ENCODE measurements at places on chromosomes 12 and 14.

DNA sequence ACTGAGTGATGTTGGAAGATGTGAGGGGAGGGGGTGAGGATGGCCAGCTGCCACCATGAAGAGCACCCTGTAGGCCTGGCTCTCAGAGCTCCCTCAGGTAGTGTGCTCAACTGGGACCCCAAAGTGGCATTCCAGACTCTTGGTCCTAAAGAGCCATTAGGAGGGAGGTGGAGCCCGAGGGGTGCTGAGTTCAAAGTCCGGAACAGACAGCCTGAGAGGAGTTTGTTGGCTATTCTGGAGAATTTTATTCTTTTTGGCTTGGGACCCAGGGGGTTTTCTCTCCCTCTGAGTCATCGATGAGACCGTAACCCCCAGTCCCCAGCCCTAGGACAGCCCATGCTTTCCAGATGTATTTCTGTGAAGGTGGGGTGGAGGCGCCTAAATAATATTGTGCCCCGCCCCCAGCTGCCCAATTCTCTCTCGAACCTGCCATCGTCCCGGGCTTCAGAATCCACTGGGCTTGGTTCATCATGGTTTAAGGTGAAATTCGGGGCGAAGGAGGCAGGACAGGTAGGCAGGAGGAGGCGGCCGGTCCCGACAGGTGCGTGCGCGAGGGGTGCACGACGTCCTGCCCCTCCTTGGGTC is 690 bp upstream of the RBP5 start:
- DNase-seq, result no peak

DNA sequence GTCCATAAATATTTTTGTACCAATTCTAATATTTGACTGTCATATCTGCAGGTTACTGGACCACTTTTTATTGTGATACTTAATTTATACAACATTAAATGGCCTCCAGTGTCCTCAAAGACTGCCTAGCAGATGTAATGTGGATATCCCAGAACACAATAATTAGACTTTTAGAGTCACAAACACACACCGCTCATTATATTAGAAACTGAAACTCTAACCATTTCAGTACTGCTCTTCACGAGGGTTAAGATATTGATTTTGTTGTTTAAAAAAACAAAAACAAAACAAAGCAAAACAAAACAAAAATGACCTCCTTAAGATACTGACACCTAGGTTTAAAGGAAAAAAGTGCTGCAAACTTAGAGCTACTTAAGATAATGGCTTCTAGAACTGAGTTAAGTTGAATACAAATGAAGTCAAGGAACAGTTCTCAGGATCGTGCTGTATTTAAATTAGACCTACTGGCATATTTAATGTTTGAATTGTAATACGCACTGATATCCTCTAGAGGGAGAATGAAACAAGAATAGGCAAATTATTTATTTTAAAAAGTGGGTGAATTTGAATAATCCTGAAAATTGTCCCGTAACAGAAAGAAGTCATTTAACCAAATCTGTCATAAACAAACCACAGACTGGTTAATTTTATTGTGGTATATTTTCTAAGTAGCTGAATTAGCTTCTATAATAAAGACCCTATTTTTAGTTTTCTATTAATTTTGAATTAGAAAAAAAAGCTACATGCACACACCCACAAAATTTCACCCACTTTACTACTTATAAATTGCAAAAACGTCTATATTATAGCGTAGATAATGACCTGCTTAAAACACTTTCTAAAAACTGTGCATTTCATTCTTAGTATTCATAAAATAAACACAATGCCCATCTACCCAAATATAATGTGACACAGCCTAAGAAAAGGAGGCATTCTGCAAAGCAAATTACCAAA is 395.2 kb upstream of the DCN start:
- peak; percentile 45 for DNase-seq

DNA sequence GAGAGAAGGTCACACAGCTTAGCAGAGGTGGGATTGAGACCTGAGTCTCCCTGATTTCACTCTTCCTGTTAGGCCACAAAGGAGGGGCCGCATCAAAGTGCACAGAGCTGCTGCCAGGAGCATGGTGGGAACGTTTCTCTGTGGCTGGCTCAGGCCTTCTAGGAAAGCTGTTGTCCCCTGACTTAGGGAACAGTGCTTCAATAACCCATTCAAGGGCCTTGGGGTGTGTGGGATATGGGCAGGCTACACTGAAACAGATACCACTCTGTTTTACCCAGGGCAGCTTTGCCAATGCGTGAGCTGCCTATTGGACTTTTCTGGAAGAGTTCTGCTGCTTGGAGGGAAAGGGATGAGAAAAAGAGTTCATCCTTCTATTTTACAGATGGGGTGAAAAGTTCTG is 110.0 kb downstream of the ADCK1 start:
- DNase-seq, result no peak

GRCh38 chr14:101173698-101174521 is 270.4 kb upstream of the RTL1 start:
- DNase-seq, result no peak

- DNase-seq, result peak; percentile 59
These were observed 13.0 kb downstream of the ZFP36L1 start for GRCh38 chr14:68779761-68780323.

- DNase-seq, result peak; percentile 92
These were observed 1.5 kb upstream of the KRT6A start for GRCh38 chr12:52494518-52494917.

DNA sequence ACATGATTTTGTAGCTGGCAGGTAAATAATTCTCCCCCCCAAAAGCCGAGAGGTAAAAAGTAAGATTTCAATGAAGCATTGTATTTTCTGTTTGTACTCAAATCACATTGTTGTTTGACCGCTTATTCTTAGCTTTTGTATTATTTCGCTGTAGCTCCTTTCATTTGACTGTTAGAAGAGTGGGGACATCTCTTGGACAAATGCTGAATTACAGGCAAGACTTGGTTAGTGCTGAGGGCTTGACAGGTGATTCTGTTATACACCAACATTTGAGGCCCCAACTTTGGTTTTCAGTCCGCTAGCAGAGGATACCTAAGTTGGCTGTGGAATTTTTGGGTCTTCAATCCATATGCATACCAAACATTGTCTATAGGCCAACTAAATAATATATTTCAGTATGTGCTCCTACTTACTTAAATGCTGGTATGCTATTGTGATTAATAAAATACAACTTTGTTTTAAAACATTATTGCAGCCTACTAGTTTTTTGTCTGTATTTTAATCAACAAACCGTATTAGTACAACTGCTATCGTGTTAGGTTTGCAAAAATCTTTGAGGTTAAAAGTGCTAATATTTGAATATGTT is 102.2 kb downstream of the ERC1 start:
- DNase-seq, result peak; percentile 83

DNA sequence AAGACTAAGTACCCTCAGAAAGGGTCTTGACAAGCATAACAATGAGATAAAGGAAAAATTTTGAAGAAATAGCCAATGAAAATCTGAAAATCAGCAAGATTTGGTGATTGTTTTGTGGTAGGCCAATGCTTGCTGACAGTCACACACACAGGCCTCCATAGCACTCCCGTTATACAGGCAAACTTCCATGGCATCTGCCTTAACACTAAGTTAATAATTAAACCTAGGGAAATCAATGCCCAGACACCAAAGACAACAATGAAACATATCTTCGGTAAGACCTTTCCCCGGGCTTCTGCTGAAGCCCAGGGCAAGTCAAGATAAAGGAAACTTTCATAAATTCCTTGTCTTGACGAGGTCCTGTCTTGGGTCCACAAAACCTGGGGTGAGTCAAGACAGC is 18.6 kb upstream of the RERGL start:
- DNase-seq, result no peak

All from cardiac fibroblast (primary cell).